ENCODE measurements at places on chromosomes 5 and 9. TPM values are rescaled to one million over a fixed set of nuclear protein-coding genes. Genes with fewer than 3 reads are reported as not detected.

The SLC6A18 gene
- total RNA-seq = not detected

The DIRAS2 gene
- total RNA-seq = not detected

The SPINK4 gene
- total RNA-seq = not detected

The HSD17B4 gene
- 154 TPM for total RNA-seq

The DMRTA1 gene
- under 0.01 TPM for total RNA-seq

The PCDHGA11 gene
- 5.4 TPM for total RNA-seq

The PCDHAC1 gene
- total RNA-seq = not detected

The LOX gene
- 277 TPM for total RNA-seq

The FAM120AOS gene
- total RNA-seq = 22.2 TPM

The NTRK2 gene
- total RNA-seq = under 0.01 TPM

The TERT gene
- not detected for total RNA-seq

The NR5A1 gene
- total RNA-seq = not detected

The CDKN2B gene
- 5.6 TPM for total RNA-seq

The LARP1 gene
- total RNA-seq = 47.3 TPM

The CDH18 gene
- 1.1 TPM for total RNA-seq

The PROB1 gene
- total RNA-seq = under 0.01 TPM

The C5orf52 gene
- not detected for total RNA-seq

The CTSV gene
- total RNA-seq = 0.54 TPM

The OLFM1 gene
- total RNA-seq = 0.36 TPM

The BARHL1 gene
- total RNA-seq = not detected

The PCDHB5 gene
- total RNA-seq = 0.28 TPM
